Tibial nerve (tissue), 4 donors: ENCODE measurements at places on chromosomes 6 and 20. TPM values are rescaled to one million over a fixed set of nuclear protein-coding genes. Genes with fewer than 3 reads are reported as not detected.

DNA sequence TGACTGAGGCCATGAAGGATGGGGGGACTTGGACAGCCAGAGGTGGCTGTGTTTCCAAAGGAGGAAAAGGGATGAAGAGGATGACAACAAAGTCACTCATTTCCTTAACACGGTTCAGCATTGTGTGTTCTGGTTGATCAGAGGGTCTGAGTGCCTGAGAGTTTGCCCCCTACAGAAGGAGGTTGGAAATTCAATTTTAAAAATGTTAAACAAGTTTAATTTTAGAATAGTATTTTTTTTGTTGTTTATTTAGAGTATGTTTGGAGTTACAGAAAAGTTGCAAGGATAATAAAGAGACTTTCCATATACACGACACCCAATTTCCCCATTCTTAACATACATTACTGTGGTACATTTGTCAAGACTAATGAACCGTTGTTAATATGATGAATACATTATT lies 10.3 kb upstream of the VAPB start:
- H3K36me3 ChIP-seq = no peaks in the 10 kb centered on the region
- no peak for DNase-seq
- H3K4me3 ChIP-seq = no peak overlapping the region
- no peaks in the 10 kb centered on the region for H3K27me3 ChIP-seq
- H3K27ac ChIP-seq = no peak overlapping the region
- no peaks in the 10 kb centered on the region for H3K4me1 ChIP-seq

DNA sequence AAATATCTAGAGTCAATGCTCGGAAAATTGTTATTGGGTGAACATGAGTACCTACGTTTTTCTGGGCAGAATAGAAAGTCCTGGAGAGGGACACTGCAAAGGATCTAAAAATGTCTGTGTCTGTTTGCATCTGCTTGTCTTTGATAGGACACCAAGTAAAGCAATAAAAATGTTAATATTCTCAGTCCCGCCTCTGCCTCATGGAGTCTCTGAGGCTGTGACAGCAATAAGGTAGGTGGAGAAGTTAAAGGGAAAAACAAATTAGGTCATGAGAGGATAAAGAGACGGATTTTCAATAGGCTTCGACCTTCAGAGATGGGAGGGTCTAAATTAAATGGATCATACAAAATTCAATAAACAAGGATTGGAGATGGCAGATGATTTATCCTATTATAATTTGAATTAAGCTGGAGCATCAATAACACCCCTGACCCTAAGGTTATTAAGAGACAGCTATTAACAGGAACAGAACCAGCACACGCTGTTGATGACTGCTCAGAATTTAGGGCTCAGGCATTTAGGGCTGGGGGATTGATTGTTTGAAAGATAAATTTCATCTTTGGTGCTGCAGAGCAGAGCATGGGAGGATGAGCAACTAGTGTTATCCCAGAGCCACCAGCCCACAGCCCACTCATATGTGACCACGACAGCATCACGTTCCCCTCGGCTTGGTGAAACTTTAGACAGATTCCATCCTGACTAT lies 620.3 kb upstream of the CDH4 start:
- H3K36me3 ChIP-seq = no peaks in the 10 kb centered on the region
- H3K27ac ChIP-seq = no peak overlapping the region
- no peaks in the 10 kb centered on the region for H3K27me3 ChIP-seq

DNA sequence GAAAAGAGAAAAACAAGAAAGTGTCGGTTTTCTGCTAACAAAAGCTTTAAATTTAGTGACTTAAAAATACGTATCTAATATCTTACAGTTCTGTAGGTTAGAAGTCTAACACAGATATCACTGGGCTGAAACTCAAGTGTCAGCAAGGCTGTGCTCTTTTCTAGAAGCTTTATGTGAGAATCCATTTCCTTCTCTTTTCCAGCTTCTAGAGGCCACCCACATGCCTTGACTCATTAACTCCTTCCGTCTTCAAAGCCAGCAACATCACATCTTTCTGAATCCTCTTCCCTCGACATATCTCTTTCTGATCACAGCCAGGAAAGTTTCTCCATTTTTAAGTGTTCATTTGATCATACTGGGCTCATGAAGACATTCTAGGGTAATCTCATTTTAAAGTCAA lies 262.0 kb downstream of the MAFB start:
- H3K27ac ChIP-seq = no peak overlapping the region
- H3K27me3 ChIP-seq = no peaks in the 10 kb centered on the region
- H3K36me3 ChIP-seq = no peaks in the 10 kb centered on the region
- no peak for DNase-seq
- no peak overlapping the region for H3K4me3 ChIP-seq

- no peak overlapping the region for H3K4me3 ChIP-seq
- no peak for DNase-seq
- H3K4me1 ChIP-seq = no peaks in the 10 kb centered on the region
- H3K27me3 ChIP-seq = no peaks in the 10 kb centered on the region
Measured at GRCh38 chr20:42701948-42702347, 487.8 kb downstream of the PTPRT start.

GRCh38 chr6:161406646-161407045 lies 132.8 kb upstream of the AGPAT4 start:
- H3K27me3 ChIP-seq = no peaks in the 10 kb centered on the region
- no peaks in the 10 kb centered on the region for H3K36me3 ChIP-seq
- DNase-seq = no peak
- peaks cover 6% of the 10 kb centered on the region for H3K4me1 ChIP-seq
- no peak overlapping the region for H3K4me3 ChIP-seq
- H3K27ac ChIP-seq = no peak overlapping the region

- no peak overlapping the region for H3K4me3 ChIP-seq
- H3K4me1 ChIP-seq = no peaks in the 10 kb centered on the region
- H3K27me3 ChIP-seq = peaks cover 11% of the 10 kb centered on the region
- no peaks in the 10 kb centered on the region for H3K36me3 ChIP-seq
- H3K27ac ChIP-seq = no peak overlapping the region
- no peak for DNase-seq
Measured at GRCh38 chr6:16229700-16230099, 8.7 kb upstream of the GMPR start.

DNA sequence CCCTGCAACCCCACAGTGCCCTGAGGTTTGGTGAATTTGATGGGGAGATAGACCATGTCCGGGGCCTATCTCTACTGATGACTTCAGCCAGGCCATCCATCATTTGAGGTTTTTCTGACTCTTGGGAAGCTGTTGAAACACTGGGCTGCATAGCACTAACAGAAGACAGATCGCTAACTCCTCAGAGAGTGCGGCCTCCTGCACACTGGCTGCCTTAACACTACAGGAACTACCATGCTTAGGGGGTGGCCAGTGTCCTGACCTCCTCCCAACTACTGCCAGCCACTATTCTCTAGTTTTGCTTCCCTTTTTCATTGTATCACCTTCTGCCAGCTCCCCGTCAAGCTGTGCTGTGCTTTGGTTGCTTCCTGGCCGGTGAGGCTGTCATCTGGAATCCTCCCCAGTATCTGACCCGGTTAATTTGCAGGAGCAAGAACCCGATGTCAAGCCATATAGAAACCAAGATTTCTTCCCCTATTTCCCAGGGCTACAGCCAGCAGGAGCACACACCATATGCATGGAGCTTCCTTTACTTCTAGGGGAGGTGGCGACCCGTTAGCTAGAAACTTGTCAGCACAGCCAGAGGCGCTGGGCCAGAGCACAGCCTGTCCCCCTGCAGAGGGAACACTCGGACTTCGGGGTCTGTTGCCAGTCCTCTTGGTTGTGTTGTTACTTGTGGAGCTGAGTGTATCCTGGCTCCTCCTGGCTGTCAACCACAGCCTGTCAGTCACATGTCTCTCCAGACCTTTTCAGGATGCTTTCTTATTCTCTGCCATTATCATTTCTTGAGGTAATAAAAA lies 57.3 kb upstream of the TRAF3IP2 start:
- no peaks in the 10 kb centered on the region for H3K27me3 ChIP-seq
- no peak overlapping the region for H3K4me3 ChIP-seq
- no peak for DNase-seq
- peak overlapping the region; percentile 77 for H3K27ac ChIP-seq
- peaks cover 68% of the 10 kb centered on the region for H3K4me1 ChIP-seq

DNA sequence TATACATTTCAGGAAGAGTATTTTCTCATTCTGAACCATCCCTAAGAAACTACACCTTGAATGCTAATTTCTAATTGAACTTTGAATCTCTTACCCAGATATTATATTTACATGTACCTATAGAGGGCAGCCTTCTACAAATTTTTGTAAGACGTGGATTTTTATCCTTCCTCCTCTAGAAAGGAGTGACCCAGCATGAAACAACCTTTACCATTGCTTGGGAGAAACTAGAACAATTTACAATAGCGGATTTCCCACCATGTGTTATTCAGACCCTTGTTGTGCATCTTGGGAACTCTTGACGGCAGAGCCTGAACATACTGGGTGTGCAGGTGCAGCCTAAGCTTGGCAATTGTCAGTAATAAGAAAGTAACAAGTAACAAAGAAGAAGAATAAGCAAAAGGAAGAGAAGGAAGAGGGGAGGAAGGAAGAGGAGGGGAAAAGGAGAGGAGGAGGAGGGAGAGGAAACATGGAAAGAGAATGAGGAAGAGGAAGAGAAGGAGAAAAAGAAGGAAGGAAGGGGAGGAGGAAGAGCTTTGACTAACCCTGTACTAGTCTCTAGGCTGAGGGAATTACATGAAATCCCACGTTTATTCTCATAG lies 10.8 kb upstream of the TAAR1 start:
- DNase-seq = no peak
- H3K27ac ChIP-seq = no peak overlapping the region
- no peaks in the 10 kb centered on the region for H3K36me3 ChIP-seq

GRCh38 chr6:148770408-148771211 lies 23.8 kb downstream of the UST start:
- H3K36me3 ChIP-seq = no peaks in the 10 kb centered on the region
- H3K4me3 ChIP-seq = no peak overlapping the region
- no peak overlapping the region for H3K27ac ChIP-seq

DNA sequence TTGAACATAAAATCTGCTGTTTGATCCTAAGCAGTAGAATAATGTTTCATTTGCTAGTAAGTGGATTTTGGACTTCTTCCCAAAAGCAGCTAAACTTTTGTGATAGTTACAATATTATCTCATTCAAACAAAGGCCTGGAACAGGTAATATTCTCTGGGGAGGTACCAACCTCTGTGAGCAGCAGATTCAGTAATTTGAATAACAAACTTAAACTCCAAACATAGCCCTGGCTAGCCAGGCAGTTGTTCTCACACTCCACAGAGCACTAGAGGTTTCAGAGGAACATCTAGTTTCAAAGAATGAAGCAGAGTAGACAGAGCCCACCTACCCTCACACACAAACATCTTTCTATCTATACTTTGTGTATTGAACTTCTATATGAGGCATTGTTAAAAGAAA lies 40.9 kb downstream of the LGSN start:
- no peaks in the 10 kb centered on the region for H3K36me3 ChIP-seq
- no peak overlapping the region for H3K27ac ChIP-seq
- no peaks in the 10 kb centered on the region for H3K4me1 ChIP-seq
- H3K27me3 ChIP-seq = no peaks in the 10 kb centered on the region

DNA sequence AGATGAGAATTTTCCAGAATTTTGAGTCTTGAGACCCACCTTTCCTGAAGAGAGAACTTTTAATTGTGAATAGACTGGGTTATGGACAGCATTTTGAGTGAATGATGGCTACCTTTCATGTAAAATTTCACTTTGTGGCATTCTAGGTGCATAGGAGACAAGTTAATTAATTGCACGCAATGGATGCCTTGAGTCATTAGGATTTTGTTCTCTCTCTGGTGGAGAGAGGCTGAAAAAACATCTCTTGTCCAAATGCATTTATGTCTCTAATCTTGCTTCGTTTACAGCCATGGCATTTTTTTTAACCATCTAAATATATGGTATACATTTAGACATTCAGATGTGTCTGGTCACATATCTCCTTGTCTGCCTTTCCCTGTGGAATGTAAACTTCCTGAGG lies 3.1 kb downstream of the RHAG start:
- no peaks in the 10 kb centered on the region for H3K27me3 ChIP-seq
- no peaks in the 10 kb centered on the region for H3K36me3 ChIP-seq
- H3K27ac ChIP-seq = no peak overlapping the region
- no peak for DNase-seq
- no peak overlapping the region for H3K4me3 ChIP-seq

- no peak for DNase-seq
- no peaks in the 10 kb centered on the region for H3K36me3 ChIP-seq
- no peaks in the 10 kb centered on the region for H3K27me3 ChIP-seq
- H3K4me1 ChIP-seq = no peaks in the 10 kb centered on the region
Measured at GRCh38 chr6:163915131-163915530, 500.6 kb downstream of the QKI start.

ADGRF5 gene
- total RNA-seq = 21.2 TPM

SLC12A5 gene
- not detected for total RNA-seq

LTA gene
- total RNA-seq = not detected

BMP2 gene
- 20.4 TPM for total RNA-seq
